ENCODE measurements at places on chromosomes 11 and 22.
A peak's percentile ranks its signal among the peaks of the same experiment; 100 is the strongest.

GRCh38 chr11:130181295-130182272, 22.0 kb downstream of the ST14 start:
- DNase-seq, result no peak

DNA sequence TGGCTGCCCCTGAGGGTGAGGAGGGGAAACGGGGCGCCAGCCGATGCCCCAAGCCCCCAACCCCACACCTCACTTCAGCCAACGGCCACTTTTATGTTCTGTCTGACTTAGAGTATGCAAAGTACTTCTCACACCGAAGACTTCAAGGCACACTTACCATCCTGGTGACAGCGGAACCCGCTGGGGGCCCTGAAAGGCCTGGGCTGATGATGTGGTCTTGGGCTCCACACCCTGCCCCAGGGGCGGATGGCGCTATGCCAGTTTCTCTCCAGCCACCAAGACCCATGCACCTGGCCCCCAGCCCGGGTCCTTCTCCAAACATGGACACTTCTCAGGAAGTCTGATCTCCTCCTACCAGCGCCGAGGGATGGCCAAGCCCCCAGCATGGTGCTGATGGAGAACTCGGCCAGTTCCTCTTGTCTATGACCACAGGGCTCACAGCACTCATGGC, 175.4 kb downstream of the CTTN start:
- DNase-seq, result no peak

DNA sequence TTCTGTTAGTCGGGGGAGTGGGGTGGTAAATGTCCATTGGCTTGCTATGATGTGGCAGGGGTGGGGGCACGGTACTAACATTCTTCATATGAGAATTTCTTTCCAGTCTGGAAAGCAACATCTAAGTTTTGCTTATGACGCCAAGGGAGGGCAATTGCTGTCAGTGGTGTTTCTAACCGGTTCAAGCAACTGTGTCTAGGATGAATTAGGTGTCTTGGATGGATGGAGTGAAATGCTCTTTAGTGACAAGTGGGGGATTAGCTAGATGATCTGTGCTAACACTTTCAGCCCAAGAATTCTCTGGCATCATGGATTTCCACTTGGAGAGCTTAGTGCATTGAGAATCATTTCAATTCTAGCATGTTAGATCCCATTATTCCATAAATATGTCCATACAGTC, 262.6 kb upstream of the SORL1-AS1 start:
- no peak for DNase-seq

DNA sequence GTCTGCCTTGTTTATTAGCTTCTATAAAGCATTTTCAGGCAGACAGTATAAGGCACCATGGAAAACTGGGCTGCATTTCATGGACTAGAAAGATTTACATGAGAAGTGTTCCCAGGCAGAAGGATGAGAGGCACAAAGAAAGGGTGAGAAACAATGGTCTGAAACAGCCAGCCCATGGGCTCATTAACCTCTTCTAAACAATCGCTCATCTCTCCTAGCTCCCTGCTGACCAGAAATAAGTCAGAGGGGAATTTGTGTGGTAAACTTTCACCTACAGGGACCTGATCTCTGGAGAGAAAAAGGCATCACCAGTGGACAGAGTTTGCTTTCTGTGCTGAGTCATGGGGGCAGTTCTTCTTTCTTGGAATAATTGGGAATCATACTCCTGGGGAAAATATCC, 51.8 kb upstream of the KIRREL3 start:
- DNase-seq, result no peak

DNA sequence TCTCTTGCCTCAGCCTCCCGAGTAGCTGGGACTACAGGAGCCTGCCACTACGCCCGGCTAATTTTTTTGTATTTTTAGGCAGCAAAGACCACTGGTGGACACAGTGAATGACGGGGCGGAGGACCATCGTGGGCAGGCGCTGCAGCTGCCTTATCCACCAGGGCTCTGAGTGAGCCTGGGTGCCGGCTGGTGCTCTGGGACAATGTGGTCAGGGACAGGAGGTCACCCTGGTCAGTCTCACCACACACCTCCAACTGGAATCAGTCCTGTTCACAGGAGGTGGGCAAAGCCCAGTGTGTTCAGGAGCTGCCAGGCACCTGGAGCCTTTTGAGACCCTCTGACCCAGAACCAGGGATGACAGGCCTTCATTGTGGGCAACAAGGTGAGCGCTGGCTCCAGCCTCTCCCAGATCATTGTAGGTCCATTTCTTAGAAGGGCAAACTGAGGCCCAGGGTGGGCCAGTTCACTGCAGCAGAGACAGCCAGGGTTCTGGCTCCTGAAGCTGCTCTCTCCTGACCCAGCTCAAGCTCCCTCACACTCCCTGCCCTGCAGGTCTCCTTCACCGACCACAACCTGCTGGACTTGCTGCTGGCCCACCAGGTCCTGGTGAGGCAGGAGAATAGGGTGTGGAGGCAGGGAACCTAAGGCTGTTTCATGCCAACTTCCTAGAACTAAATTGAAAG, 15.7 kb upstream of the CABP2 start:
- no peak for DNase-seq

DNA sequence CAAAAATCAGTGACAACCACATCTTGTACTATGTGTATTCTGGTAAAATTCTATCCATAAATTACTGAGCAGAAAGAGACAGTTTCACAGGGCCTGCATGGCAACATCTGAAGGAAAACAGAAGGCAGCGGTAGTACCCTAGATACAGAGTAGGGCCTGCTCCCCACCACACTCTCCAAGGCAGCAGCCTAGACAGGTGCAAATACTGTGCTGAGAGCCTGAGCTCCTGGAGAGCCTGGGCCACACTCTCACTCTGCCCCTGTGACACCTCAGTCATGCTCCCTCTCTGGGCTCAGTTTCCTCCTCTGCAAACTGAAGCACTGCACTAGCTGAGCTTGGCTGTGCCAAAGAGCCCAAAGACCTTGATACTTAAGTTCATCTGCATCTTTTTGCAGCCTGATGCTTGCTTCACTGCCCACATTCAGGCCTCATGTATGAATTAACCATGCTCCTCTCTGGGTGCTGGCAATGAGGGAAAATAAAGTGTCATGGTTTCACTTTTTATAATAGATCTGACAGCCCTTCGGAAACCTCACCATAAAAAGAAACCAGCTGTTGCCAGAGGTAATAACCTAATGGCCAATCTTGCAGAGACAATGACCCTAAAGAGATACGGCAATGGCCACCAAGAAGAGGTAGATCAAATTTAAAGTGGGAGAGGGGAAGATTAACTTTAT, 104.7 kb downstream of the PLEKHA7 start:
- DNase-seq, result no peak

GRCh38 chr11:119874660-119875238, 145.7 kb upstream of the NECTIN1 start:
- no peak for DNase-seq

GRCh38 chr22:17774206-17774925, at the start of gene BID:
BID (minus strand) TSS chr22:17774469; CDS start chr22:17750116, 24,353 bp downstream.
- peak; percentile 40 for DNase-seq

DNA sequence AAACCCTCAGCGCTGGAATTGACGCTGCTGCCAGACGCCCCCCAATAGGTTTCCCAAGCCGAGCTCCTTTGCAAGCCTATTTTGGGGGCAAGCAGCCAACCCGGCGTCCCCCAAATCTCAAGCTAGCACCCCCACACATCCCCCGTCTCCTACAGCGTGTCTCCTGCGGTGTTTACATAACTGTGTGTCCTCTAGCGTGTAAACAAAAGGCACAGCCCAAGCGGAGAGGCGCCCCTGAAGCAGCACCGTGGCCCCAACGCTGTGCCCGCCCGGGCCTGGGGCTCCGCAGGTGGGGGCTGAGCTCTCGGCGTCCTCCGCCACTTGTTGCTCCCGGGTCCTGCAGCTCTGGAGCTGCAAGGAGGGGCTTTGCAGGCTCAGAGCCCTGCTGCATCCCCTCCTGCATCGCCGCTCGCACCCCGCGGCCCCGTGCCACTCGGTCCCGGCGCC, 1.6 kb downstream of the CADM1 start:
- DNase-seq, result no peak

DNA sequence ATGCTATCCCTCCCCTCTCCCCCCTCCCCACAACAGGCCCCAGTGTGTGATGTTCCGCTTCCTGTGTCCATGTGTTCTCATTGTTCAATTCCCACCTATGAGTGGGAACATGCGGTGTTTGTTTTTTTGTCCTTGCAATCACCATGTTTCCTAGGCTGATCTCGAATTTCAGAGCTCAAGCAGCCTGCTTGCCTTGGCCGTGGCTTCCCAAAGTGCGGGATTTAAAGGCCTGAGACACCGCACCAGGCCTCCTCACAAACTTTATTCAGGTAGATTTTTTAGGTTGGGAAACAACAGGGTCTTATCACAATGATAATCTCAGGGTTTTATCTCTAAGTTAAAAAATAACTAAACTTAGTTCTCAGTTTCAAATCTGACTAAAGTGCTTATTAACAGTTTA, 125.4 kb downstream of the LUZP2 start:
- no peak for DNase-seq

DNA sequence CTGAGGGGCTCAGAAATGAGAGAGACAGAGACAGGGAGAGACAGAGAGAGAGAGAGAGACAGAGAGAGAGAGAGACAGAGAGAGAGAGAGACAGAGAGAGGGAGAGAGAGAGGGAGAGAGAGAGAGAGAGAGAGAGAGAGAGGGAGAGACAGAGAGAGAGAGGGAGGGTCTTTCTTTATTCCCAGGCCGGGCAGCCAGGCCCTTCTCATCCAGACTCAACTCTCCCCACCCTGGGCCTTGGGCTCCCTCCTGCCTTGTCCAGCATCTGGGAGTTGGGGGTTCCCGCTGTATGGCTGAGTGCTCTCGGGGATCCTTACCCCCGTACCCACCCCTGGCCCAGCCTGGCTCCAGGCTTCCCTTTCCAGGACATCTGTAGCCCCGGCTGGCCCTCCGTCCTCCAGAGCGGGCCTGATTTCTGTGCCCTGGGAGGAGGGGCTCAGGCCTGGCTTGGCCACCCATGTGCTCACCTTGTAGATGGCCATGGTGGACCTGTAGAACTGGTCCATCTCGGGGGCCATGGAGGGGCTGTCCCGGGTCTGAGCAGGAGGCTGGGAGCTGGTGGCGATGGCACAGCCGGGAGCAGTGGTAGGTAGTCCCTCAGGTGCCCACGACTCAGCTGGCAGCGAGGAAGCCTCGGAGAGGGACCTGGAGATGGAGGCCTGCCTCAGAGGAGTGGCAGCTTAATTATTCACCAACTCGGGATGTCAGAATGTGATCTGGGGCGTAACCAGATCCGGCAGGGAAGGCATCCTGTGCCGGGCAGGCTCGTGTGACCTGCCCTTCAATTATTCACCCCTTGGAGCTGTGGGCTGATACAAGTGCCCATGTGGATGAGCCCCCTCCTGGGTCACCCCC, at the start of gene BAIAP2L2:
TSS of gene BAIAP2L2 (minus strand) at position 677 of the 855 bp plus-strand sequence. CDS start at position 518, 159 bp downstream.
- no peak for DNase-seq

DNA sequence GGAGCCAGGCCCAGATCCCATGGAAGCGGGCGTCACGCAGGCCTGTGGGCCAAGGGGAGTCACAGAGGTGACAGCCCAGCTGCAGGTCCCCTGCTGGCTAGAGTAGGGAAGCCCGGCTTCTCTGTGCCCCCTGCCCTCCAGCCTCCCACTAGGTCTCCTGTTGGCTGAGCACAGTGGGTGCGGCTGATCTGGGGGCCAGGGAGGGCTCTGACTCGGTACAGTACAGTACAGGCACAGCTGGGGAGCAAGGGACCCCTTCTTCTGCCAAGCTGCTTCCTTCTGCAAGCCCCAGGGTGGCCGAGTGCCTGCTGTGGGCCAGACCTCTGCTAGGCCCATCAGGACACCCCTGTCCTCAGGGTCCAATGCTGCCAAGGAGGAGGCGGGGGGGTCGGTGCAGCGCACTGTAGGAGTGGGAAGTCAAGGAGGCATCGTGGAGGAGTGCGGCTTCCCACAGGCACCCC, 10.1 kb downstream of the SUSD2 start:
- DNase-seq, result no peak

DNA sequence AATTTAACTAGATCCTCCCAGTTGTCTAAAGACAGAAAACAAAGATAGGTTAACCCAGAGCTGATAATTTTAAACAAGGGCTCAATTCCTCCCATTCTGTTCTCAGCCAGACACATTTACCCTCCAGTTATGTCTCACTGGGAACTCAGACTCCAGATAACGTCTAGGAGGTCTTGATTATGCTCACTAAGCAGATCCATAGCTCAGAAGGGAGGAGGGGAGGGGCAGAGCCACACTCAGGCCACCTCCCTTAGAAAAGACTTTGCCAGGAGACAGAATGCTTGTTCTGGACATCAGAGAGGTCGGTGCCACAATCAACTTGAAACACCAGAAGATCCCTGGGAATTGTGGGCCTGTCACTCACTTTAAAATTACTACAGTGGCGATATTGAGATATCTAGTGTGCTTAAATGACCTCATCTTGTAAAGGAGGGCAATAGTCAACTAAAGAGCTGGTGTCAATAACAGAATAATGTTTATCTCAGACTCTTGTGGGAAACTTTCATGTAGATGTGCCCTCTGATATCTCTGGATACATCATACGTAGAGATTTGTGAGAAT, 29.8 kb upstream of the SLC25A1 start:
- no peak for DNase-seq

- DNase-seq, result no peak
These were observed 43.7 kb downstream of the SCGB1A1 start for GRCh38 chr11:62462508-62462892.

DNA sequence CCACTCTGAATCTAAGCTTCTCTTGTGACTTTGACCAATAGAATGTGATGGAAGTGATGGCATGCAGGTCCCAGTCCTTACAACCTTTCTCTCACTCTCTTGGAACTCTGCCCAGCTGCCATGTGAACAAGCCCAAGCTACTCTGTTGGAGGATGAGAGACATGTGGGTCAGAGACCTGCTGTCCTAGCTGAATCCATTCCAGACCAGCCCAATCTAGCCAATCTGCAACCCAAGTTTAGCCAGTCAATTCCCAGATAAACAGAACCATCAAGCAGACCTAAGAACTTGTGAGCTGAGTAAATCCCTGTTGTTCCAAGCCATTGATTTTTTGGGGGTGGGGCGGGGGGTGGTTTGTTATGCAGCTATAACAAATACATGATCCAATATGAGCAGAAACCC, 69.2 kb upstream of the GRK3 start:
- DNase-seq, result no peak

GRCh38 chr11:78224906-78225420, 36.2 kb downstream of the USP35 start:
- DNase-seq, result no peak

- DNase-seq, result no peak
These were observed 34.1 kb downstream of the SERGEF start for GRCh38 chr11:17978553-17979287.

DNA sequence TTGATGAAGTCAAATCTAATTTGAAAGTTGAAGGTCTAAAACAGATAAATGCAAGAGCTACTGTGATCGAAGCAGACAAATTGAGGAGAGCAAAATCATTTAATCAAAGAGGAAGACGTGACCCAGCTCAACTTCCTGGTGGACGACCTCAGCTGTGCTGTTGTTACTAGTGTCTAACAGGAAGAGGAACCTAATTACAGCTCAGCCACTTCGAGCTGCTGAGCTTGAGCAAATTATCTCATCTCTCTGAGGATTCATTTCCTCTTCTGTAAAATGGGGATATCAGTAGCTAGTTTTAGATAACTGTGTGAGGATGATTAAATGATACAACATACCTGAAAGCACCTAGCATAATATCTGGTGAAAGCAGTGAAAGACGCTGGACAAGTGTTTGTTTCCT, 48.6 kb upstream of the OLFML1 start:
- no peak for DNase-seq
